OCI-LY7 (cell line): ENCODE measurements at places on chromosomes 5 and 9. TPM values are rescaled to one million over a fixed set of nuclear protein-coding genes. Genes with fewer than 3 reads are reported as not detected.

Gene TRIO
- total RNA-seq: 55.1 and 69.4 TPM in 2 replicates

Gene ZER1
- total RNA-seq: 15.1 and 20.0 TPM in 2 replicates

Gene FOXD4L4
- 0.53 and 1.5 TPM in 2 replicates for total RNA-seq

Gene DMRT3
- not detected in 2 replicates for total RNA-seq

Gene GLRA1
- not detected in 2 replicates for total RNA-seq

Gene ERAP2
- 19.5 and 26.2 TPM in 2 replicates for total RNA-seq

Gene SLC1A3
- total RNA-seq: not detected in 2 replicates

Gene POLR3G
- 12.9 and 14.2 TPM in 2 replicates for total RNA-seq

Gene GNA14
- total RNA-seq: not detected in 2 replicates

Gene SAXO1
- 0.63 TPM in 1 of 2 replicates, not detected in the other for total RNA-seq

Gene POU5F2
- 1.4 and 1.5 TPM in 2 replicates for total RNA-seq

Gene SUSD3
- total RNA-seq: 94.1 and 116 TPM in 2 replicates

Gene FUT7
- 0.21 TPM in 1 of 2 replicates, not detected in the other for total RNA-seq

Gene WDR36
- 41.9 and 49.4 TPM in 2 replicates for total RNA-seq

Gene ATG12
- total RNA-seq: 48.3 and 57.6 TPM in 2 replicates

Gene CATSPER3
- 0.61 and 1.0 TPM in 2 replicates for total RNA-seq

Gene ENC1
- 11.6 and 12.1 TPM in 2 replicates for total RNA-seq

Gene SGTB
- 8.4 and 8.7 TPM in 2 replicates for total RNA-seq

Gene MAMDC2
- total RNA-seq: not detected in 2 replicates

Gene MUSK
- not detected in 2 replicates for total RNA-seq

Gene GRIA1
- total RNA-seq: not detected in 2 replicates

Gene SHOC1
- not detected in 2 replicates for total RNA-seq
